Suppressor macrophage treated with lipopolysaccharide for 4 hours (primary cell): ENCODE measurements at places on chromosomes 6 and 20.

DNA sequence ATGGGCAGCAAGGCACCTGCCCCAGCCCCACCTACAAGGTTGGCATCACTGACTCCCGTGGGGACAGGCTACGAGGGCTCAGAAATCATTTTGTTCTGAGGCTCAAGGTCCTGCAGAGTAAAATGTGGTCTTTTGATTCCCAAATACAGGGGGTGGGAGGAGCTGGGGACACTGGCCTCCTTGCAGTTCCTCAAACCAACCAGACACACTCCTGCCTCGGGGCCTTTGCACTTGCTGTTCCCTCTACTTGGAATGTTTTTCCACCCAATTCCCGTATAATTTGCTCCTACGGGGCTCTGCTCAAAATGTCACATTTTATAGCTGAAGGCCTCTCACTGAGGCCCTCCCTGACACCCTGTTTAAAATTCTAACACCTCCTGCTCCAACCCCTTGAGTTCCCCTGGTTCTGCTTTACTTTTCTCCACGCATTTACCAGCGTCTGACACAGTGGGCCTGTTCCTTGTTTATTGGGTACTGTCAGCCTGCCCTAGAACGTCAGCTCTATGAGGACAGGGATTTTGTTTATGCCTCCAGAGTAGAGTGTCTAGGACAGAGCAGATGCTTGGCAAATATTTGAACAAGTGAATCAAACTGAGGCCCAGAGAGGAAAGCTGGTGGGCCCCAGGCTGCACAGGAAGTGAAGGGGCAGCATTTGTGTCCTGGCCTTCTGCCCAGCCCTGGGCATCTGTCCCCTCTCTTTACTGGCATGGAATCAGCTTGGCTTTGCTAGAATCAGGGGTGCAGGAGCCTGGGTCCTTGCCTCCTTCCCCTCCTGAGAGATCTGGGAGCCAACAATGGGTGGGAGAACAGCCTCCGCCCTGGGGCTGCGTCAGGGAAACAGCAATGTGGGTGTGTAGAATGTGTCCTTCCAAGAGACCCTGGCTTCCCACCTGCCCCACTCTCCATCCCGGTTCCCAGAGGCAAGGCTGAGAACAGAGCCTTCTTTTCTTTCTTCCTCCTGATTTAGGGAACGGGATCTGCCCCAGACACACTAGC, 18.5 kb downstream of the NOL4L start:
- no peak for DNase-seq

GRCh38 chr20:46123482-46124245, 5.5 kb downstream of the CD40 start:
- DNase-seq, result no peak

GRCh38 chr20:10478205-10478604, 43.1 kb downstream of the SLX4IP start:
- DNase-seq, result no peak

DNA sequence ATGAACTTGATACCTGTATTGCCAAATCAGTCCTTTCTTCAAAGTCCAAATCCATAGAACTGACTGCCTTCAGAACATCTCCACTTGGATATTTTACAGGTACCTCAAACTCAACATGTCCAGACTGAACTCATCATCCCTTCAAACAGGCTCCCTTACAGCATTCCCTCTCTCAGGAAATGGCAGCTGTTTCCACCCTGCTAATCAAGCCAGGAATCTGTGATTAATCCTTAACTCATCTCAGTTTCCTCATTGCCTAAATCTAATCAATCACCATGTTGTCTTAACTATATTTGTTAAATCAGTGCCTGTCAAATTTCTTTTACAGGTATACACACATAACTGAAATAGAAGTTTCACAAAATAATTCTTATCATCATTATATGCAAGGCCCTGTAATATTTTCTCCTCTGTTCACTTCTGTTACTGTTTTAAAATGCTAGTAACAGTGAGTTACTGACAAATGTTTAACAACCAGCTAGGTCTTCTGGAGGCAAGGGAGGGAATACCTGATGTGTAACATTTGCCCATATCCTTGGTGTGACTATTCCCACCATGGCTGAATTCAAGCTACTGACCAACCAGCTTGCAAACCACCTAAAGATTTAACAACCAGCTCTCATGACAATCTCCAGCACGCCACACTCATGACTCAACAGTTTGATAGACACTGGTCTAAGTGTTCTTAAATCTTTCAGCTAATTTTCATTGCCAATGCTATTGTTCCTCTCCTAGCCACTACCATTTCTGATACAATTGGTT, 124.9 kb downstream of the ADAT2 start:
- no peak for DNase-seq

DNA sequence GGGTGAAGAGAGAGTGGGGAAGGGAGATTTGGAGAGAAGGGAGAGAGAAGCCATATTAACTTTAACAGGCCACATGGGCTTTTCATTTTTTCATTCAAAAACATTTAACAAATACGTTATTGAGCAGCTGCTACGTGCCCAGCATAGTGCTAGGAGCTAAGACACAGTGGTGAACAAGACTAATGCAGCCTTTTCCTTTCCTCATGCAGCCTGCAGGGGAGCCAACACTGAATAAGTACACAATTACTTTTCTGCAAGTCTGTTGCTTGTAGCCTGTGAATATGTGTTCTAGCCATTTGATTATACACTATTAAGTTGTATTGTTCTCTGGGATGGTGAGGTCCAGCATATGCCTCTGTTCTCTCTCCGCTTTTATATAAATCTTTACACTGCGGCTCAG, 1.9 kb upstream of the BLOC1S5 start:
- DNase-seq, result no peak

- peak; percentile 68 for DNase-seq
Measured at GRCh38 chr6:13354331-13355042, 26.1 kb upstream of the TBC1D7 start.

- DNase-seq, result no peak
Measured at GRCh38 chr6:11123978-11124377, 12.5 kb upstream of the ERVFRD-1 start.
